ENCODE measurements at places on chromosomes 2 and 18.

DNA sequence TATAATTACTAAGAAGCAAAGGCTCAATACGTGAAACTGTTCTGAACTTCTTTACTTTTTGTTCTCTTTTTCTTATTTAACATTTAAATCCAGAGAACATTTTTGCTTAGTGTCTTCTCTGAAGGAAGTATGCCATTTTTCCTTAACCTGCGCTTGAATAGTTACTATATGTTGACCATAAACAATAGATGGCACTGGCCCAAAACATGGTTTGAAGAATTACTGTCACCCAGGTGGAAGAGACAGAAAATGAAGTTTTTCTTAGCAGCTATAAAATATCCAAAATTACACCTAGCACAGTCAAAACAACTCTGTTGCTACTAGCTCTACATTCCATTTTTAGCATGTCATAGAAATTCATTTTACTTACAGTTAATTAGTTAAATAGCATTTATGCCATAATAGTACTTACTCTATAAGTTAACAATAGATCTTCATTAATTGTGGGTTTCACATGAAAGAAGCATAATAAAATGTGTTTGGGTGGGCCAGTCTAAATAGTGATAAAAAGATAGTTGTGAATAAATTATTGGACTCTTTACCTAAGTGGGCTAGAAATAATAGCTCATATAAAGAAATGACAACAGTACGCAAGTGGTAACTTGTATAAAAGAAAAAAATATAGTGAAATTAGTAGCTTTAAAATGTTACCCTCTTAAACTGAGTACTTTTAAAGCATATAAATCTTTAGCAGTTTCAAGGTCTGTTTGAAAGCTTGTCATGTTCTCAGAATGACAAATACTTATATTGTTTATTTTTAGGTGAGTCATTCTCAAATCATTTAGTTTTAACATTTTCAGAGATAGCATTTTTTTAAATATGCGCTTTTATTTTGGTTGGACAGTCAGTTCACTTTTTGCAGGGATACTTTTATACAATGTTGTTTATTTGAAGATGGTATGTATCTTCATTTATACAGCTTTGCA lies 3.7 kb downstream of the ETAA1 start:
- no peak for DNase-seq

DNA sequence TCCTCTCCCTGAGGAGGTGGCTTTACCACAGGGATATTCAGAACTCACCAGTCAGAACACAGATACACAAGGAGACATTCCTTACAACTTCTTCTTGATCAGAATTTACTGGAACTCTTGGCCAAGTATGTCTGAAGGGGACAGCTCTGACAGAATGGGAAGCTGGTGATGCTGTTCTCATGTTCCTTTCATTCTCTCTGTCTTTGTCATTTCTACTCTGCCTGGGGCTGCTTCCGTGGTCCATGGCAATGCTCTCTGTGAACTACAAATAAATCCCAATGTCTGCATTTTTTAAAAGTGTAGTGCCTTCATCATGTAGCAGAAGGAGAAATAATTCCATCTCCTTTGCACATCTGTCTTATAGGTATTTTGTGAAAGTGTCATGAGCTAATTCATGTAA lies 730.3 kb downstream of the CNTNAP5 start:
- DNase-seq: no peak

DNA sequence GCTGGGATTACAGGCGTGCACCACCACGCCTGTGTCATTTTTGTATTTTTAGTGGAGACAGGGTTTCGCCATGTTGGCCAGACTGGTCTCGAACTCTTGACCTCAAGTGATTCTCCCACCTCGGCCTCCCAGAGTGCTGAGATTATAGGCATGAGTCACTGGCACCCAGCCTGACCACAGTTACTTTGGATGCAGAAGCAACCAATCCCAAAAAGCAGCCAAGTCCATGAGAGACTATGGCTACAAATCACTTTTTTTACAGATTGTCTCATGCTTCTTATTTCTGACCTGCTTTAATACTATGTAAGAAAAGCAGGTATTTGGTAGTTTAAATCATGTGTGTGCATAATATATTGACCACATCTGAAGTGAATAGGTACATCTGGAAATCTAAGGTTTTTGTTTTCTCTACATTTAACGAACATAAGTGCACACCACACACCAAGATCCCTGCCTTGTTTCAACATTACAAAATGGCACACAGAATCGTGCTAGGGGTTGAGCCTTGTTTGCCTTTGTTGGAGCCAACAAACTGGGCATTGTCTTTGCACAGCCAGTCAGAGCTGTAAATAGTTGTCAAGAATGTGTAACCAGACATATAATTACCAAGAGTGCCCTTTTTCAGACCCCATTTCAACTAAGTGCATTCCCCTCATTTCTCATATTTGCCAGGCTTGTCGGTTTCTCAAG lies 18.3 kb upstream of the MAP4K4 start:
- DNase-seq: no peak

DNA sequence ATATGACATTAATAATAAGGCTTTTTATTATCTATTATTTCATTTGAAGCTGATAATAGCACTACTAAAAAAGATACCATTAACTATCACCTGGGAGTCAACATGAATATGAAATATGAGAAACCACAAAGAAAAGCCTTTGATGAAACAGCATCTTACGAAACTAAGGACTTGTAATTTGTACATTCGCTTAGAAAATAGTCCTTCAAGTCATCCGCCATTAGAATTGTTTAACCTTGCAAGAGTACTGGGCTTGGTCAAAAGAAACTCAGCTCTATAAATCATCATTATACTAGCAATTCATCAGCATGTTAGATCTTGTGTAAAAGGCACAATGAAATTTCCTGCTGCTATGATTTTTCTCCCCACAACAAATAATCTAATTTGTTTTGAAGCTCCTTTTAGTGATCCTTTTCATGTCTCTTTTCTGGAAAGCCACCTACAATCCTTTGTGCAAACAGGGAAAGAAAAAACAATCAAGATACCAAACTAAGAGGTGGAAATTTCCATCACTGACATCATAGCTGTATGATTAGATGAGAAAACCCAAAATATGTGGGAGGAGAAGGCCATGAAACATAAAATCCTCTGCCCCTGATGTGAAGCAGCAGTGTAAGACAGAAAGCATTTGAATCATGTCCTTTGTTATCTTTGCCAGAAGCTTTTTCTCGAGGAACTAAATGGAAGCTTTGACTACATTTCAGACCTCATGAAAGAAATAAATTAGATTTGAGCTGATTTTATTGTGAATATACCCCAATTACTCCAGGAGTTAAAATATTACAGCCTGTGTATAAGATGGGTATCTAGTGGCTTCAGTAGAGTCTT lies 31.2 kb downstream of the SCN9A start:
- DNase-seq: no peak

- DNase-seq: peak; percentile 47
These were observed 137.1 kb downstream of the LTBP1 start for GRCh38 chr2:33083699-33084387.

- no peak for DNase-seq
These were observed 324.9 kb downstream of the CCDC85A start for GRCh38 chr2:56508662-56509061.

- no peak for DNase-seq
These were observed 1201.0 kb upstream of the LRRTM1 start for GRCh38 chr2:81505586-81505985.

DNA sequence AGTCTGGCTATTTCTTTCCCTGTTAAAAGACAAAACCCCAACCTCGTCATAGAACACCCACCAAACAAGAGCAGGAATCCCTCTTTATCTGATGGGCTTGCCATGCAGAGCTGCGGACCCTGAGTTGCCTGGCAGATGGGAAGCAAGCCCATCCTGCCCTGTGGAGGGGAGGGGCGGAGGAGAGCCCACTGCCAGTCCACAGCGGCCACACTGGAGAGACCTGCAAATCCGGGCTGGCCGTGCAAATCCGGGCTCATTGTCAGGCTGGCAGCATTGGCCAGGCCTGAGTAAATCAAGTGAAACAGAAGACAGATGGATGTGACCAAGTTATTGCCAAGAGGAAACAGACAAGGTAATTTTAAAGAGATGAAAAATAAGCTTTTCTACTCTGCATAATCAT lies 22.0 kb downstream of the MYL12B start:
- DNase-seq: no peak

- DNase-seq: no peak
These were observed 139.9 kb upstream of the LTBP1 start for GRCh38 chr2:32806857-32807256.

DNA sequence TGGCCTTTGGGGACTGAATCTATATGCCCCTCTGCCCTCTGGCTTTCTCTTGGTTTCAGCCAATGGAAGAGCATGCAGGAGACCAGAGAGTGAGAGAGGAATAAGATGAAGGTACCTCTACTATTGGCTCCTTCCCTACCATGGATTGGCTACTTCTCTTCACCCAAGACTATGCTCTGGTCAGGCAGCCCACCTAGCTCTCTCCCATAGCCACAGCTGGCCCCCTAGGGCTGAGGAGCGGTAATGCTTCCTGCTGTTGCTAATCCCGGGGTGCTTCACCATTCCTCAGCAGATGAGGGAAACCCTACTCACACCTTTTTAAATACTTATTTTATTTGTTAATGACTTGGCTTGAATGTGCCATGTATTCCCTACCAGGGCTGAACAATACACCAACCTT lies 142.4 kb downstream of the MREG start:
- DNase-seq: peak; percentile 75

DNA sequence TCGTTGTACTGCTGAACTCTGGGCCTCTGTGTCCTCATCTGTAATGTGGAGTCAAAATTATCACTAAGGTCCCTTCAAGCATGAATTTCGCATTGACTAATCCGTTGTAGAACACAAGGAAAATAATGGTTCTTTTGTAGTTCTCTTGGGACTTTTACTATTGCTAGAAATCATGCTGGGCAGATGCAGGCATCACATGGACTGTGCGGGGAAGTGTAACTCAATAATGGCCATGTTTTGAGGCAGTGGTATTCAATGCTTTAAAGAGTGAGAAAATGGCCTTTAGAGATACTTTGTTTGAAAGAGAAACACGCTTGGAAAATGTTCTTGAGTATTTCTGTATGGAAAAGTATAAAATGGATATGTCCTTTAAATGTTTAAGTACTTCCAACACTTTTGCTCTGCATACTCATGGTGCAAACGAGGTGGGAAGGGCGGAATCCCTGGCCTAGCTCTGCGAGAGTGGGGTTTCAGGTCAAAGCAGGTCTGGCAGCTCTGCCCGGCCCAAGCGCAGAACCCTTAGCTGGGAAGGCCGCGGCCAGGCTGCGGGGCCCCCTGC lies 117.3 kb upstream of the MSTN start:
- no peak for DNase-seq

GRCh38 chr18:43113220-43113895 lies 2.1 kb downstream of the RIT2 start:
- DNase-seq: no peak

DNA sequence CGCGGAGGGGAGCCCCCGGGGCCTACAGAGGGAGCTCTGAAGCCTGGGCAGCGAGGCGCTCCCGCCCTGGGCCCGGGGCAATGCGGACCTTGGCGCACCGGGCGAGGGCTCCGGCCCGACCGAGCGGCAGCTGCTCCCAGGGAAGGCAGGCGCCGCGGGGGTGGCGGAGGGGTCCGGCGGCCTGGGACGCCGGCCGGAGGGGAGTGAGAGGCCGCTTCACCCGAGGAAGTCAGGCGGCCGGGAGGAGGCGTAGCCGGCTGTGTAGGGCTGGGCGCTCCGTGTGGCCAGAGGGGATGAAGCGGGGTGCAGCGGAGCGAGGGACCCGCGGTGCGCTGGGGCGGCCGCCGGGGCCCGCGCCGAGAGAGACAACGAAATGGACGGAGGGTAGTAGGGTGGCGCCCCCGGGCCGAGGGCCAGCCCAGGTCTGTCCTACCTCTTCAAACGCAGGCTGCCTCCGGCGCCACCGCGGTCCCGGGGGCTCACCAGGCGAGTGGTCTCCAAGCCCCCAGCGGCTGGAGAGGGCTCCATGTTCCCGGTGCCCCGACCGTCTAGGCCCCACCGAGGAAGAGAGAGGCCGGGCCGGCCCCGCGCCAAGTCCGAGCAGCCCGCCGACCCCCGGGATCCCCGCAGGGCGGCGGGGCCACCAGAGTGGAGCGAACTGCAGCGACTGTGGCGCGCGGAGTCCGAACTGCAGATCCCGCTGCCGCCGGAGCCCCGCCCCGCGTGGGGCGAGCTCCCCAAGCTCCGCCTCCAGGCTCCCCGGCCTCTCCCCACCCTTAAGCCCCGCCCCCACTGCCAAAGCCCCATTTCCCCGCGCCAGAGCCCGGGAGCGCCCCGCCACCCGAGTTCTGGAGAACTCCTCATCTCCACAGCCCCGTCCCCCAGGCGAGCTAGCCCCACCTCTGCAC lies at the start of gene SLC30A3:
SLC30A3 (minus strand) TSS at position 669 of the 908 bp plus-strand sequence; CDS start at position 528, 141 bp downstream.
- peak; percentile 74 for DNase-seq

DNA sequence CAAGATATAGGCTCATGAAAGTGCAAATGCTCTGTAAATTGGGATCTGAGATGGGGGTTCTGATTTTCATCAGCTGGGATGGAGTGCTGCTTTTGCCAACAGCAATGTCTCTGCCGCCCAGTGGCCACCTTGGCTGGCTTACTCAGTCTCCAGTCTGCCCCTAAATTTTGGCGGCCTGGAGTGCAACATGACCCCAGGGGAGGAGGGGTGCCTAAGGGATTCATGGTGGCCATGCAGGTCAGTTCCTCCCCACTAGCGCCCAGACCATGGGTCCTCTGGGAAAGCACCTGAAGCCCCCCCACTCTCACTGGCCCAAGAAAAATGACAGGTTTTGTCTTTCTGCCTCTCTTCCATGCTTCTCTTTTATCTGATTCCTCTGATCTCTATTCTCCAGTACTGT lies 45.0 kb downstream of the SLC4A3 start:
- no peak for DNase-seq

DNA sequence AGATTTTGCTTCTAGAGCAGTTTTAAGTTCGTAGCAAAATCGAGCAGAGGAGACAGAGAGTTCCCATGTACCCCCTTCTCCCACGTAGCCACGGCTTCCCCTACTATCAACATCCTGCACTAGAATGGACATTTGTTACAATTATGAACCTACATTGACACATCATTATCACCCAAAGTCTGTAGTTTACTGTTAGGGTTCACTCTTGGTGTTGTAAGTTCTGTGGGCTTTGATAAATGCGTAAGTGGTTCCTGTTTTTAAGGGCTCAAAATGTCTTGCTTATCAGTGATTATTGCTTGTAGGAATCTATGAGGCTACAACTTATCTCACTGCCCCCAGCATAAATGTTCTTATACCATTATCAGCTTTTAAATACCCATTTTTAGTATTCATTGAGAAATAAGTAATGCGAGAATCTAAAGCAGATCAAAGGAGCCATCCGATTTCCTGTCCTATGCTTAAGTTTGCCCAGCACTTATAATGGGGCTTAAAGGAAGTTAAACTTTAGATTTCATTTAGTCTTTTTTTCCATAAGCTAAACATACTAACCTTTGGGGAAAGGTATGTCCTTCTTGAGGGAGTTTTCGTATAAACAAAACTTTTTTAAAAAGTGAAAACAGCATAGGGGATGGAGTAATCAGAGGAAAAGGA lies 118.7 kb downstream of the HAUS1 start:
- DNase-seq: no peak

All from GM23338 (cell line).